ENCODE measurements at places on chromosomes 4 and X. TPM values are rescaled to one million over a fixed set of nuclear protein-coding genes. Genes with fewer than 3 reads are reported as not detected.

CD40LG gene
- total RNA-seq: not detected

- no peaks in the 10 kb centered on the region for H3K27me3 ChIP-seq
- H3K36me3 ChIP-seq: no peaks in the 10 kb centered on the region
- no peak overlapping the region for H3K27ac ChIP-seq
- H3K4me1 ChIP-seq: no peaks in the 10 kb centered on the region
Measured at GRCh38 chrX:70231666-70232065, 2.8 kb upstream of the AWAT1 start.

GPRASP1 gene
- 3.5 TPM for total RNA-seq

LIMCH1 gene
- 0.29 TPM for total RNA-seq

NSUN7 gene
- 2.4 TPM for total RNA-seq

DNA sequence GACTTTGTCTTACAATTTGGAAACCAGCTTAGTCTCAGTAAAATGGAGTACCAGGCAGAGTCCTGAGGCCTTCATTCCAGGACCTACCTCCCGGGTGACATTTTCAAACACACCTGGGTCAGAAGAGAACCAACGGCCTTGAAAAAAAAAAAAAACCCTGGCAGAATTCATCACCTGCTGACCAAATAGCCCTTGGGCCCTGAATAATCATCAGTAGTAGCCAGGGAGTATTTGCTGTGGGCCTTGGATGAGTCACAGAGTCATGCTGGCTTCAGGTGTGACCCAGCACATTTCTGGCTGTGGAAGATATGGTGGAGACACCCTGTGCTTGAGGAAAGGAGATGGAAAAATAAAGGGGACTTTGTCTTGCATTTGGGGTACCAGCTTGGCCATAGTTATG, 92.2 kb downstream of the LPAR4 start:
- H3K36me3 ChIP-seq: no peaks in the 10 kb centered on the region
- no peaks in the 10 kb centered on the region for H3K4me1 ChIP-seq
- H3K27me3 ChIP-seq: no peaks in the 10 kb centered on the region

GRCh38 chr4:103244251-103244650, 46.1 kb upstream of the CENPE start:
- no peaks in the 10 kb centered on the region for H3K36me3 ChIP-seq
- H3K27ac ChIP-seq: no peak overlapping the region
- H3K4me3 ChIP-seq: no peak overlapping the region
- H3K4me1 ChIP-seq: no peaks in the 10 kb centered on the region
- H3K27me3 ChIP-seq: peaks cover 3% of the 10 kb centered on the region
- DNase-seq: no peak

GRCh38 chr4:1591107-1591506, 93.0 kb downstream of the FAM53A start:
- no peak overlapping the region for H3K4me3 ChIP-seq
- no peaks in the 10 kb centered on the region for H3K4me1 ChIP-seq
- H3K27ac ChIP-seq: no peak overlapping the region
- H3K36me3 ChIP-seq: no peaks in the 10 kb centered on the region

GRCh38 chrX:149284616-149285015, 220.5 kb downstream of the IDS start:
- H3K27me3 ChIP-seq: no peaks in the 10 kb centered on the region
- H3K4me1 ChIP-seq: no peaks in the 10 kb centered on the region
- no peak overlapping the region for H3K27ac ChIP-seq
- H3K36me3 ChIP-seq: no peaks in the 10 kb centered on the region
- no peak overlapping the region for H3K4me3 ChIP-seq

DNA sequence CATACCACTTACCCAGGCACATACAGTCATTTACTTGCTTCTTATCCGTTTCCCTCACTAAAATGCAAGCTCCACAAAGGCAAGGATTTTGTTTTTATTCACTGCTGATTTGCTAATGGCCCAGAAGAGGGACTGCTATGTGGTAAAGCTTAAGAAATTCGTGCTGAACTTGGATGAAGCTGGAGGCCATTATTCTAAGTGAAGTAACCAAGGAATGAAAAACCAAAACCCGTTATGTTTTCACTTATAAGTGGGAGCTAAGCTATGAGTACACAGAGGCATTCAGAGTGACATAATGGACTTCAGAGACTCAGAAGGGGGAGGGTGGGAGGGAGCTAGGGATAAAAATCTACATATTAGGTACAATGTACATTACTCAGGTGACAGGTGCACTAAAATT, 47.2 kb downstream of the RAB33B start:
- H3K4me3 ChIP-seq: no peak overlapping the region
- no peaks in the 10 kb centered on the region for H3K27me3 ChIP-seq
- H3K36me3 ChIP-seq: peaks cover 11% of the 10 kb centered on the region
- H3K4me1 ChIP-seq: no peaks in the 10 kb centered on the region
- no peak for DNase-seq
- H3K27ac ChIP-seq: no peak overlapping the region

DNA sequence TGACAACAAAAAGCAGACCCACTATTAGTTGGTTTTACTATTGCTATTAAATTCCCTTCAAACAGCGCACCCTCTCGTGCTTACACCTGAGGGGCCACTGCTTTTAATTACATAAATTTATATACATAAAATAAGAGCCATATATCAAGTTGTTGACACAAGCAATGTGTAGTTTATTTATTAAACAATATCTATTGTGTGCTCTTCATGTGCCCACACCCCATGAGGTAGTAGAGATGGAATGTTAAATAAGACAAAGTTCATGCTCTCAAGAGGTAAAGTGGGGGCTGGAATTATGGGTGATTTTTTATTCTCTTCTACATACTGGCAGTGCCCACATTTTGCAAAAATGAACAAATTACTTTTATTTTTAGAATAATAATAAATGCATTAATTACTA, 47.3 kb downstream of the KCNIP4 start:
- no peak overlapping the region for H3K4me3 ChIP-seq
- DNase-seq: no peak
- peaks cover 2% of the 10 kb centered on the region for H3K36me3 ChIP-seq
- peaks cover 5% of the 10 kb centered on the region for H3K27me3 ChIP-seq
- no peak overlapping the region for H3K27ac ChIP-seq
- peaks cover 5% of the 10 kb centered on the region for H3K4me1 ChIP-seq

CRMP1 gene
- total RNA-seq: 24.5 TPM

DNA sequence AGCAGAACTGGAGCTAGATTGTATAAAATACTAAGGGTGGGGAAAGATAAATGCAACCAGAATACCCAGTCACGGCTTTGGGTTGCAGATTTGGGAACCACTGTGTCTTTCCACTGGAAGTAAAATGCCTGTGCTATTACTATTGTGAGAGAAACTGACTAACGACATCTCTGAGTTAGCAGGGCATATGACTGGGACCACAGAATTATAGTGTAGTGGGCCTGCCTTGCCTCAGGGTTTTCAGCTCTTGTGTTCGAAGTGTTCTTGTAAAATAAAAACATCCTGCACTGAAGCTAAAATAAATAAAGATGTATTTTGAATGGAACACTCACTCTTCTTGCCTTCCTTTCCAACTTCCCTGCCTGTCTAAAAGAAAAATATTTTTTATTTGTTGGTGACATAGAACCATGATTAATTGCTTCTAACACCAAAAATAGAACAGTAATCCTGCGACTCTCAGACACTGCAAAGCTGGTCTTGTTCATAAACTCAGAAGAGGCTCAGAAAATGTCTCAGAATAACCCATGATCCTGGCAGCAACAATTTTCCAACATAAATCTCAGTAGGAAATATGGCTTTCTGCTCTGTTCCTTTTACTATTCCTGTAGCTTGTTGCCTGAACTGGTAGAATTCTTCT, 104.2 kb downstream of the FAM47B start:
- no peaks in the 10 kb centered on the region for H3K36me3 ChIP-seq
- H3K4me1 ChIP-seq: peaks cover 27% of the 10 kb centered on the region
- H3K4me3 ChIP-seq: peak overlapping the region; percentile 24
- peak overlapping the region; percentile 72 for H3K27ac ChIP-seq

NR0B1 gene
- total RNA-seq: not detected

- no peak overlapping the region for H3K4me3 ChIP-seq
- no peaks in the 10 kb centered on the region for H3K4me1 ChIP-seq
- no peaks in the 10 kb centered on the region for H3K36me3 ChIP-seq
- DNase-seq: no peak
Measured at GRCh38 chr4:164807611-164808010, 53.7 kb downstream of the SMIM31 start.

Measured in osteocyte (in vitro differentiated cells).